ENCODE measurements at places on chromosomes 5 and 9. TPM values are rescaled to one million over a fixed set of nuclear protein-coding genes. Genes with fewer than 3 reads are reported as not detected.

GRCh38 chr9:14398473-14398872, 84.5 kb upstream of the NFIB start:
- no peak for DNase-seq

The AQP7 gene
- total RNA-seq, result 2.1 TPM

DNA sequence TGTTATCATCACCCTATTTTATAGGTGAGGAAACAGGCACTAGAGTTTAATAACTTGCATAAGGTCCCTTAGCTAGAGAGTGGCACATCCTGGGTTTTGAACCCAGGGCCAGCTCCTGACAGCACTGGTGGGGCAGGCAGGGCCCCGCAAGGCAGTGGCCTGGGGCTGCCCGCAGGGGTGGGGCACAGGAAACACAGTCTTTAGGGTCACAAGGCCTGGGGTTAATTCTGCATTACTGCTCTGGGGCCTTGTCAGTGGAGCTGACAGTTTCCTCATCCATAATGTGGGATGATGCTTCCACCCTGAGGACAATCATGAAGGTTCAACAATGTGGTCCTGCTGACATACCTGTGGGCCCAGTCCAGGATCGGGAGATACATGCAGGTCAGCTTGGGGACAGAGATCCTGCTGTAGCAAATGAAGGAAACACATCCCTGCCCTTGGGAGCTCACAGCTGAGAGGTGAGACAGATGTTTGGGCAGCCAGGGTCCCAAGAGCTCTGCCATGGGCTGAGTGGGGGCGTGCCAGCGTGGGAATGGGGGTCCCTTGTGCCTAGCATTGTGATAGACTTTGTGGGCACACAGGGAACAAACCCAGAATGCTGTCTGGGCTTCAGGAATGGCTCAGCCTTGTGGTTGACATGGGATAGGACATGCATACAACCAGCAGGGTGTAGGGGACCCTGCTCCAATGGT, 14.7 kb downstream of the FGF18 start:
- DNase-seq, result no peak

DNA sequence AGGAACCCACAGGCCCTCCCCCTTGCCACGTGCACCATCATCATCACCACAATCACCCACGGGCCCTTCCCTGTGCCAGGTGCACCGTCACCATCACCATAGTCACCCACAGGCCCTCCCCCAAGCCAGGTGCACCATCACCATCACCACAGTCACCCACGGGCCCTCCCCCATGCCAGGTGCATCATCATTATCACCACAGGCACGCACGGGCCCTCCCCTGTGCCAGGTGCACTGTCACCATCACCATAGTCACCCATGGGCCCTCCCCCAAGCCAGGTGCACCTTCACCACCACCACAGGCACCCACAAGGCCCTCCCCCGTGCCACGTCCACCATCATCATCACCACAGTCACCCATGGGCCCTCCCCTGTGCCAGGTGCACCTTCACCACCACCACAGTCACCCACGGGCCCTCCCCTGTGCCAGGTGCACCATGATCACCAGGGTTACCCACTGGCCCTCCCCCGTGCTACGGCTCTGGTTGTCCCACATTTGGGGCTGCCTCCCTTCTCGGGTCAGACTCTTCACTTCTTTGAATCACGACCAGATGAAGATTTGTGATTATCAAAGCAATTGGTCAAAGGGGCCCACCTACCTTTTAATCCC, 69.1 kb upstream of the OLFM1 start:
- DNase-seq, result no peak

GRCh38 chr5:69493396-69494133, 975 bp downstream of the OCLN start:
- DNase-seq, result no peak
